Left lung (tissue), 14 donors: ENCODE measurements at places on chromosomes 7 and 10.

GRCh38 chr10:48324580-48324979 is 18.1 kb downstream of the MAPK8 start:
- no peak for DNase-seq

- DNase-seq: no peak
Observed at GRCh38 chr10:110433740-110434139, 64.0 kb upstream of the DUSP5 start.

GRCh38 chr10:68446179-68446578 is 25.6 kb downstream of the DNA2 start:
- DNase-seq: no peak

GRCh38 chr7:91519241-91520158 is 255.3 kb downstream of the FZD1 start:
- no peak for DNase-seq

DNA sequence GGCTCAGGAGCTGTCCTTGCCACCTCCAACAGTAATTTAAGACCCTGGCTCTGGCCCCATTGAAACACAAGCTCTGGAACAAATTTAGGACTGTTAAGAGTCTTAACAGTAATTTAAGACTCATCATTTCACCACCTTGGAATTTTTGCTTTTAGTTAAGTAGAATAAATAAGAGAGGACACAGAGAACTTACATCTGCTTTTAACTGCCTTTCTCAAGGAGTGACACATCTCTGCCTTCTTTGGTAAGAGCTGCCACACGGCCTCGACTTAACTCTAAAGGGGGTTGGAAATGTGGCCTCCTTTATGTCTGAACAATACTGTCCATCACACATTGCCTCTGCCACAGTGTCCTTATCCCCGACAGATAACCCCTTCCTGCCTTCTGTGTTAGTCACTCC is 77.9 kb downstream of the HERPUD2 start:
- no peak for DNase-seq

GRCh38 chr7:88202278-88202677 is 17.6 kb downstream of the SRI start:
- DNase-seq: no peak

- no peak for DNase-seq
Observed at GRCh38 chr7:103666326-103666725, 220.3 kb upstream of the SLC26A5 start.
